ENCODE measurements at places on chromosomes 3 and 15.

DNA sequence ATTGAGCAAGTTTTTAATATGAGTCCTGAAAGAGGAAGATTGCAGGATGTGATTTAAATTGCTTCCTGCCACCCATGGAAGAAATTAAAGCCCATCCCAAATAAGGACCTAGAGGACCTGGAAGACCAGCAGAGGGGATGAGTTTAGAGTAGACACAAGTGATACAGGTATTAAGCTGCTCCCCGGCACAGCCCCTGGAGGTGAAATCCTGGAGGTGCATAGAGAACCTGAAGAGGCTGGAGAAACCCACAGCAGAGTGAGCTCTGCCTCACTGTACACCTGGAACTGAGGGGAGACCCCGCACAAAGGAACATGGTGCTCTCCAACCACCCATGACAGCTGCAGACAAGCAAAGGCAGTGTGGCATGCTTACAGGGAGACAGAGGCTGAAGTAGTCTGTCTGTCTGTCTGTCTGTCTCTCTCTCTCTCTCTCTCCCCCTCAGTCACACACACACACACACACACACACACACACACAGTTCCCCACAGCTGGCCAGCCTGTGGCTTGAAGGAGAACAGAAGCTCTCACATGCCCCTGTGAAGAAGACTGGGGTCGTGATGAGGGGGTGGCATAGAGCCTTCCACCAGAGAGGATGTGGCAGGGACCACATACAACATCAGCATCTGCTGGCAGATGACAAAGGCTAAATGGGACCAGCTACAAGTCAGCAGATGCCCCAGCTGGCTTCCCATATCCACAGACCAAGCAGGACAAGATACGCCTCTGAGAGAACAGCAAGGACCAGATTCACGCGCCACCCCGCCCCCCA is 38.1 kb downstream of the FSIP1 start:
- DNase-seq = no peak

DNA sequence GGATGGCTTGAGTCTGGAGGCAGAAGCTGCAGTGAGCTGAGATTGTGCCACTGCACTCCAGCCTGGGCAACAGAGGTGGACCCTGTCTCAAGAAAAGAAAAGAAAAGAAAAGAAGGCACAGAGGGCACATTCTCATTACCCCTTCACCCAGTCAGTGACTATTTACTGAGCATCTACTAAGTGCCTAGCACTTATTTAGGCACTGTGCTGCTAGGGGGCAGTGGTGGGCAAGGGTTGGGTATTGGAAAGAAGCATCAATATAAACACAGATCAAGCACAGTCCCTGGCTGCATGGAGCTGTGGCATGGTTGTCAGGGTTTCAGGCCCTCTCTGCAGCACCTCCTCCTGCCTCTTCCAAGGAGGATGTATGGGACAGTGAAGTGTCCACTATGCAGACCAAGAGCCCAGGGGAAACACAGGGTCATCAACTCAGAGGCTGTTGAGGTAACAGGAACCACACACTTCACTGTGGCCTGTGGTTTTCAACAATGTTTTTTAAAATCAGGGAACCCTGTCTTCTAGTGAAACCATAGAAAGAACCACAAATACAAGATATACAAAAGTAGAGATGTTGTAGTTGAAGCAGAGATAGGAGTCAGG is 138.5 kb downstream of the RAB11A start:
- no peak for DNase-seq

DNA sequence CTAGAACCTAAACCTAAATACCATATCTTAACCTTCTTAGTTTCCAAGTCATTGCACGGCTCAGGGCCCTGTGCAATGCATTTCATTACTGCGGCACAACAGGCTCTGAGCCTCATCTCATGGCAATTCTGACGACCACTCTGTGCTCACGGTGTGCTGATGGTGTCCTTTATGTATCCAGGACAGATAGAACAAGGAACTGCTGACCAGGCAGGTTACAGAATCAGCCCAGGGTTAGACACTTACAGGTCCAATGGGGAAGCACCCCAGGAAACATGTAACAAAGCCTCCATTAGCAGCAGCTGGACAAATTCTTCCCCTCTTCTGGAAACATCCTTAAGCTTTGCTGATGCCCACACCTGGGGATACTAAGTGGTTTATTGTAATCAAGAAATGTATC is 91.9 kb upstream of the NSMCE3 start:
- DNase-seq = no peak

DNA sequence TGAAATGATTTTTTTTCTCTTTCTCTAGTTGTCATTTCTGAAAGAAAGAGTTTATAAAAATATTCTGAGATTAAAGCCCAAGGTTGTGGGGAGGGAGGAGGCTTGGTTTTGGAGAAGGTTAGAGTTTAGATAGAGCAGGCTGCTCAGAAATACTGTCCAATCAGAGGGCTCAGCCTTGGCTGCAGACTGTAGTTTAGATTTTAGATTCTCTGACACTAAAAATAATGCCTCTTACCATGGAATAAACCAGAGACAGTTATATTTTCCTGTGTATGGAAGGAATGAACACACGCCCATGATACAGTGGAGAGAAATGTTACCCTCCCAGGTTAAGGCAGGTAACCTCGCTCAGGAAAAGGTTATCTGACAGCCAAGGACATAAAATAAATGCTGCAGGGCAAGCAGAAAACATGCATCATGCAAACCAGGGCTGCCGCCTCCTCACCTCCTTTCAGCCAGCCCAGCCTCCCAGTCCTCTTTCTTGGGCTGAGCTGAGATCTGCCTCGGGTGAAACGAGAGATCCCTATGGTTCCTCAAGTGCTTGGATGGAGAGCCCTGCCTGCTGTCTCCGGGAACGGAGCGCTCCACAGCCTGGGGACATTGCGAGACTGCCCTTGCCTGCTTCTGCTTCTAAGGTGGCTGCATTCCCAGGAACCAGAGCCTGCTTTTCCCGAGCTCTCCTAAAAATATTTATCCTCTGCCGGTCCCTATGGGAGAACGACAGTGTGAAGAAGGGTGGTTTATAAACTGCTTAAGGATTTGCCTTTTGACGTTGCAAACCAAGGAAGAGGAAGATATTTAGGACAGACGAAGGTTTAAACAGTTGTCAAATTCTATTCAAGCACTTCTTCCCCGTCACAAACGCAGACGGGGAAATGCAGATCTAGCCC is 848 bp downstream of the NCEH1 start:
- DNase-seq = peak; percentile 46

- DNase-seq = peak; percentile 59
These were observed 529.0 kb downstream of the AGBL1 start for GRCh38 chr15:86608461-86609205.

DNA sequence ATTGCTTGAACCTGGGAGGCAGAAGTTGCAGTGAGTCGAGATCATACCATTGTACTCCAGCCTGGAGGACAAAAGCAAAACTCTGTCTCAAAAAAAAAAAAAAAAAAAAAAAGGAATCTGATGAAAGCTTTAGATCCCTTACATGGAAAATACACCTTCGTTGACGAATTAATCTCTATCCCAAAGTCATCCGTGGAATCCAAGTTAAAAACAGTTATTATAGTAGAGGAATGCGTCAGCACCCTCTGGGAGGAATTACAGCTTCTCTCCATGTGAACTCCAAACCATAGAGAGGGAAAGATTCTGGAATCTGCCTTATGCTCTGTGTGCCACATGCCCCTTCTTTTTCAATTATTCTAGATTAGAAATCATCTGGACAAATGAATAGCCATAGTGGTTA is 192.3 kb upstream of the C2CD4B start:
- DNase-seq = no peak

- no peak for DNase-seq
These were observed 177.6 kb downstream of the GOLIM4 start for GRCh38 chr3:167918008-167918596.

DNA sequence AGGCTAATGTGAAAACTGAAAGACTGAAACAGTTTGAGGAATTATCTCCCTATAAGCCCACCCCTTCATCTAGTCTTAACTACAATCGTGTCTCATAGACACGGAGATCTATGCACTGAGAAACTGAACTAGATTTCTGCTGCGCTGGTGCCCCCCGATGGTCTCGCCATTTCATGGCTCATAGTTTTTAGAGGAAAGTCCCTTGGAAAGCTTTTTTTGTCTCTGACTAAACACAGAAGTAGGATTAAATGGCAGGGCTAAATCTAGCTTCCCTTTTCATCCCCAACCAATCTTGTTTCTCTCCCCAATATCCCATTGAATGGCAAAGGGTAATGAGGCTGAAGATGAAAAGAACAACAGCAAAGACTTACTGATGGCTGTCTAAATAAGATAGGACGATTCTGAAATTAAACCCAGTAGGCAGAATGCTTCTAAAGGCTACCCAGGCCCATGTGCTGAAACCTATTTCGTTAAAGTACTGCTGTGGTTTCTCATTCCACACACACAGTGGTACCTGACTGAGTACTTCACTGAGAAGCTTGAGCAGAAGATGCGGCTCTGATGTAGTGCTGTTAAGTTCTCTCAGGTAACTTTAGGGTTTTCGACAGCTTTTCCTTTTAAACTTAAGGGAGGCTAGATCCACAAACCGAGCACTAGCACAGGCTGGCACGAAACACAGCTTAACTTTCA is 142.7 kb downstream of the GADL1 start:
- DNase-seq = peak; percentile 52

GRCh38 chr3:88219138-88219792 is 69.5 kb downstream of the C3orf38 start:
- peak; percentile 47 for DNase-seq

DNA sequence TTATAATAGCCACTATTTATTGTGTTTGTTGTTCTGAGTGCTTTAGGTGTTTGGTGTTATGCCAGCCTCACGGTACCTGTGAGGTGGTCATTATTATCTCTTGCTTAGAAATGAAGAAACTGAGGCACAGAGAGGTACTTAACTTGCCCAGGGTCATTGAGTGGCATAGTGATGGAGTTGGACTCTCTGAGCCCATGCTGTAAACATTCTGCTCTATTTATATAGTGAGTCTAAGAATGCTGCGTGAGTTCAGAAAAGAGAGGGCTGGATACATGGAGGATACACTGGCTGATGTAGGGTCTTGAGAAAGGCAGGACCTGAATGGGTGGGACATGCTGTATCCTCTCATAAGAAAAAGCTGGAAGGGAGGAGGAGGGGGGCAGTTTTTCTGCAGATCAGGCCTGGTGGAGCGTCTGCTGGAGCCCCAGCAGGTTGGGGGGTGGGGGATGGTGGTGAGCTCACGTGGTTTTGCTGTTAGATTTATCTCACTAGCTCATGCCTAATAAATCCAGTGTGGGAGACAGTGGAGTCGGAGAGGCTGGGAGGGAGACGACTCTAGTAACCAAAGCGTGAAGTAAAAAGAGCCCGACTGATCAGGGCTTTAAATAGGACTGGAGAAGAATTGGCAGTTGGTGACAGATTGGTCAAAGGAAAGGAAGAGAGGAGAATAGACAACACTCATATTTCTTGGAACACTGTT is 16.0 kb downstream of the MED12L start:
- DNase-seq = no peak

GRCh38 chr3:38268522-38268921 is 2.9 kb downstream of the SLC22A13 start:
- no peak for DNase-seq

DNA sequence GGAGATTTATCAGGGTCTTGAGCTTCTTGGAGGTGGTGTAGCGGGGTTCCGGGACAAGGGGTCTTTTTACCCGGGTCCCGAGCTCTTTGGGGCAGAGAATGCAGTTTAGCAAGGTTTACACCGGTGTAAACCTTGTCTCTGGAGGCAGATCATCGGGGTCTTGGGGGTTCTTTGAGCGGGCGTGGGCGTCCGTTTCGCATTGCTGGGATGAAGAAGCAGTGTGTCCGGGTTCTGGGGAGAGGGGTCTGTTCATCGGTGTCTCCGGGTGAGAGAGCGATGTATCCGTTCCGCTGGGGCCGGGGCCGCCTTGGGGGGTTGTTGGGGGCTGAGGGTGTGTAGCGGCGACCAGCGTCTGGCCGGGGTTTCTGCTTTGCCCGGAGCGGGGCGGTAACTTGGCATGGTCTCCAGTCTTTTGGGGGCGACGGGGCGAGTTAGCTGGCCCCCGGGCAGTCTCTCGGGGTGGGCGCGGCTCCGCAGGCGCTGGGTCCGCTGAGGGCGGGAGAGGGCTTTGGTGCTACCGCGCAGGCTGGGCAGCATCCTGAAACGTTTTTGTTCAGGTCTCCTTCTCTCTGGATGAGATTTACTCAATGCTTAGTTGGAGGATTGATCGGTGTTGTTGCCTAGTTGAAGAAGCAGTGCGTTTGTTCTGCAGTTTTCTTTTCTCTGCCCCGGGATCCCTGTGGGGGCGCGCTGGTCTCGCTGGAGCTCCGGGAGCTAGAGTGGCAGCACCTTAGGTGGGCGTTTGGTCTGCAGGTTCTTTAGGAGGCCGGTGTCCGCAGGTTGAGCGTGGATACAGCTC is 843 bp downstream of the GLCE start:
- peak; percentile 50 for DNase-seq

GRCh38 chr3:30614943-30615342 is 8.5 kb downstream of the TGFBR2 start:
- no peak for DNase-seq

DNA sequence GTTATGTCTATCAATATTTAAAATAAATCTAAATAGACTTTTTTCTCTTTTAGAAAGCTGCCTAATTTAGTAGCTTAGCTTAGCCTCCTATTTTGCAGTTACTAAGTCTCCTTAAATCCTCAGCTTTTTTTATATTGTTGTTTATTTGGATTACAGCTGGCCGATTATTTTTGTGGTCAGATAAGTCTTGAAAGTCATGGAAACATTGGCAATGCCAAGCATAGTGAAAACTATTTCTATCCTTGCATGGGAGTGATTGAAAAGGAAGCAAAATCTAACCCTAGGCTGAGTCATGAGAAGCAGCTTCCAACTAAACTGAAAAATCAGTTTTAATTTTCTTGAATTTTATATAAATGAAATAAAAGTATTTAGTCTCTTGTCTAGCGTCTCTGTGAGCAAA is 1063.0 kb upstream of the GBE1 start:
- DNase-seq = no peak

GRCh38 chr3:85481411-85482212 is 522.8 kb downstream of the CADM2 start:
- DNase-seq = no peak

DNA sequence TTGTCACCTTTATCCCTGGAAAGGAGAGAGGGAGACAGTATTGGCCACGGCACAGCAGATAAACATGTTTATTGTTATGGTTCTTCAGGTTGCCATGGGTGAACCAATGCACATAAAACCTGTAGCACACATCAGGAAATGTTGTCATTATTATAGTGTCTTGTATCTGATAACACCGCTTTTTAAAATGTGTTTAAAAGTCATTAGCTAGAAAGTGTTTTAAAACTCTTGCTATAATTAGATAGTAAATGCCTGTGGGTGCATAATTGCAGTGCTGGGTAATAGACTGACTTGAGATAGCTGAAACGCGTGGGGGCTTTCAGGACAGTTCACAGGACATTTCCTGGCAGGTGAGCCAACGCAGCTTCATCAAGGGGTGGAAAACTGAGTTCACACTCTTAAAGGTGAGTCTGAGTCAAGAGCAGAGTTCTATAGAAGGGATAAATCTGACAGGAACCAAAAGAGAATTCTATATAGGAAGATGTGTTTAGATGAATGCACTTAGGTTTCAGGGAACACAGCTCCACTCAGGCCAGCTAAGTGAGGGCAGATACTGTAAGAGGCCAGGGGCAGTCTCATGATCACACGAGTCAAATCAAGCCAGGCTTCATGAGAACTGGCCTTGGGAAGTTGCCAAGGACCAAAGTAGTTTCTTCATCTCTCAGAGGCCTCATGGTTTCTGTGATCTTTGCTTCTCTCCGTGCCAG is 35.6 kb upstream of the PPP4R2 start:
- no peak for DNase-seq
